Retinal pigment epithelial cell (primary cell): ENCODE measurements at places on chromosomes 5 and 9.

- no peak for DNase-seq
Measured at GRCh38 chr5:65032250-65032649, 263.5 kb downstream of the CWC27 start.

- DNase-seq = no peak
Measured at GRCh38 chr9:5580650-5581049, 48.3 kb upstream of the RIC1 start.

GRCh38 chr9:113772121-113772810 lies 103.8 kb upstream of the ZNF618 start:
- no peak for DNase-seq

DNA sequence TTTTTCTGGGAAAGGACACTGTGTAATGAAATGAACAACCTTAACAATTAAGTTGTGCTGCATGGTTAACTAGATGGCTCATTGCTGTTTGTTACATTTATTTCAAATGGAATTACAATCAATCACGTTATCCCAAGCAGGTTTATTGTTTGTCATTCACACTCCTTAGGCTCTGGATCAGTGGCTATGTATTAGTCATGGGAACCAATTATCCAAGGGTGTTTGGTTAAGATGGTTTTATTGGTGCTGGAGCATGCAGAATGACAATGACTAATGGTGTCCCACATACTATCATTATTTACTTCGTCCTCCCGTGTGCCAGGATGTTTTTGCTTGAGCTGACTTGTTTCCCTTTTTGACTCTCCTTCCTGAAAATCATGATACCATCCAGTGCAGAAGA lies 10.6 kb upstream of the TRPC7 start:
- no peak for DNase-seq

DNA sequence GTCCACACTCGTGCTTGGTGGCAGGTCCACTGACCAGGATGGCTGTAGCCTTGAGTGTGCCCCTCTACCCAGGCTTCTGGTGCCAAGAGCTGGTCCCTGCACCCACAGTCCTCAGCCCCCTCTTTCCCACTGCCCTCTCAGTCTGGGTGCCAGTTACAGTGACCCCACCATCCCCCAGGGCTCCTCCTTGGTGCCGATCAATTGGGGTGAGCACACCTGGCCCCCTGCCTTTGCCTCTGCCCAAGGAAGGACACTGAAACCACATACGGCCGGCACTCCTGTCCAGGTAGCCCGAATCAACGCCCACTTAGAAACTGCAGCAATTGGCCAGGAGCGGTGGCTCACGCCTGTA lies 18.5 kb upstream of the QRFP start:
- no peak for DNase-seq

DNA sequence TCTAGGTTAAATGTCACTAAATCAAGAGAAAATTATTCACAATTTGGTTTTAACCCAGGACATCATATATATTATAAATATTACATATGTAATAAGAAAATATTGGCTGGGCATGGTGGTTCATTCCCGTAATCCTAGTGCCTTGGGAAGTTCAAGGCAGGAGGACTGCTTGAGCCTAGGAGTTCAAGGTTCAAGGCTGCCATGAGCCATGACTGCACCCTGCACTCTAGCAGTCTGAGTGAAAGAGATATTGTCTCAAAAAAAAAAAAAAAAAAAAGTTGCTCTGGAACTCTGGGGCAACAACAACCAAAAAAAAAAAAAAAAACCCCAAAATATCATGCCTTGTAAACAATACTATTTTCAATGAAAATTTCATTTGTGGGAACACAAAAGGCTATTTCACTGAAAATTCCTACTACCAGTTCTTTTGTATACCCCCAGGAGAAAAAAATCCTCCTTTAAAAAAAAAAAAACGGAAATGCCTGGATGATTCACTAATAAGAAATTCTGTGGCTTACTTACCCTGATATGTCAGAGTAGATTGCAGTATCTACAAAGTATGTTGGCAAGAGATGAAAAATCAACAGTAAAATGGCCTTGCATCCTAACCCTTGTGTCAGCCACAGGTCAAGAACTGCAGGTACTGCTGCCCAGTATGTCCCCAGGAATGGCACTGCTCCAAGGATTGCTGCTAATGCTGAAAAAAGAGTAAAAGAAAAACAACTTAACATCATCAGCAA lies 22.6 kb upstream of the CTNNAL1 start:
- peak; percentile 78 for DNase-seq

GRCh38 chr5:83955916-83956315 lies 235.3 kb upstream of the HAPLN1 start:
- DNase-seq = peak; percentile 2

GRCh38 chr9:5869315-5870019 lies 21.2 kb upstream of the MLANA start:
- DNase-seq = no peak

DNA sequence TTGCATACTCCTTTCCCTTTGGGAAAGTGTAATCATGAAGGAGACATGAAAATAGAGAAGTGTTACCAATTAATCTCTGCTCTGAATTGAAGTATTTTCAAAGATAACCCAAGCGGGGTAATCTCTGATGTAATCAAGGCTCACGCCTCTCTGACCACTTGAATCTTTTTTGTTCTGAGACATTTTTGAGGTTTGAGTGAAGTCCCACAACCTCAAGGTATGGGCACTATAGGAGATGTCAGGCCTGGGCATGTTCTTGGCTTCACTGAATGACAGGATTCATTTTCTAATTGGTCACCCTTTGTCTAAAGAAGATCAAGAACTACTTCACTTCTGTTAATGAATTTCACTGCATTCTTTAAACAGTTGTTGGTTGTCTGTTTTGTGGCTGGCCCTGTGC lies 23.7 kb downstream of the ENHO start:
- DNase-seq = no peak

DNA sequence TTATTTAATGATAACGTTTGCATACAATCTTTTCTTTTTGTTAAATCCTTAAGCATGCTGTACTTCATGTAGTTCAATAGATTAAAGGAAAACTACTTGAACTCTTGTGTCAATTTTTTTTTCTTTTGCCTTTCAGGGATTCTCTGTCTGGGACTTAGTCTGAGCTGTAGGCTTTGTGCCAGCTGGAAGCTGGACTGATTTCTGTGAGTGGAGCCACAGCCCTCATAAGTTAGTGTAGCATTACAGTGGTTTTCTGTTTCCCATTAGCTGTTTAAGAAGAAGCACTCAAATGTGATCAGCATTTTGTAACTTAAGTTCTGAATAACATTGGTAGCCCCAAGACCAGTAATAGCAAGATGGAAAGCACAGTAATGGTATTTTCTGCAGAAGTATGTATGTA lies 330.6 kb upstream of the MEF2C start:
- peak; percentile 69 for DNase-seq

DNA sequence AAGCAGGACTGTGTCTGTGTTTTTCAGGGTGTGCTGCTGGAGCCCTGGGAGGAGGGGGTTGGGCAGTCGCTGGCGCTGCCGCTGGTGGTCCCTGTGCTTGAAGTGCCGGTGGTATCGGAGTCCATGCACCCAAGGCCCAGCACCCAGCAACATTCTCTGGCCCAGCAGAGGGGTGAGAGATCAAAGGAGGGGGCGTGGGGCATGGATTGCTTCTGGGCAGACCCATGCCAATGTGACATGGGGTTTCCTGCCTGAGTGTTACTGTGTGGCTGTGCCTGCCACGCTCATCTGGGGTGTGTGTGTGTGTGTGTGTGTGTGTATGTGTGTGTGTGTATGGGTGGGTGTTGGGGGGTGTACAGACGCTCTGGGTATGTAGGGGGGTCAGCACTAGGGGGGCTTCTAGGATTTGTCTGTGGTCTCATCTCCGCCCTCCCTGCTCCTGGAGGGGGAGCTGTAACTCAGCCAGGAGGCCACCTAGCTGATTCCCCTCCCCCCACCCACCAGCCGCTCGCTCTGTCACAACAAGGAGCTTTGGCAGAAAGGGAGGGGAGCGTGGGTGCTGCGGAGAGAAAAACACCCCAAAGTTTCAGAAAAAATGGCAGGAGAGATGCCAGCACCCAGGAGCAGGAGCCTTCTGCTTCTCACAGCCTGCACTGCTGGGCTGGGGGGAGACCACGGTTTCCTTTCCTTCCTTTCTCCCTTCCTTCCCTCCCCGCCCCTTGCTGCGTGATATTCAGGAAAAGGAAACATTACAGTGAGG lies 35.9 kb upstream of the HSPA9 start:
- no peak for DNase-seq
